ENCODE measurements at places on chromosomes 1 and 21.
A peak's percentile ranks its signal among the peaks of the same experiment; 100 is the strongest.

GRCh38 chr21:39316729-39317128 lies 3.3 kb upstream of the BRWD1 start:
- DNase-seq, result no peak

DNA sequence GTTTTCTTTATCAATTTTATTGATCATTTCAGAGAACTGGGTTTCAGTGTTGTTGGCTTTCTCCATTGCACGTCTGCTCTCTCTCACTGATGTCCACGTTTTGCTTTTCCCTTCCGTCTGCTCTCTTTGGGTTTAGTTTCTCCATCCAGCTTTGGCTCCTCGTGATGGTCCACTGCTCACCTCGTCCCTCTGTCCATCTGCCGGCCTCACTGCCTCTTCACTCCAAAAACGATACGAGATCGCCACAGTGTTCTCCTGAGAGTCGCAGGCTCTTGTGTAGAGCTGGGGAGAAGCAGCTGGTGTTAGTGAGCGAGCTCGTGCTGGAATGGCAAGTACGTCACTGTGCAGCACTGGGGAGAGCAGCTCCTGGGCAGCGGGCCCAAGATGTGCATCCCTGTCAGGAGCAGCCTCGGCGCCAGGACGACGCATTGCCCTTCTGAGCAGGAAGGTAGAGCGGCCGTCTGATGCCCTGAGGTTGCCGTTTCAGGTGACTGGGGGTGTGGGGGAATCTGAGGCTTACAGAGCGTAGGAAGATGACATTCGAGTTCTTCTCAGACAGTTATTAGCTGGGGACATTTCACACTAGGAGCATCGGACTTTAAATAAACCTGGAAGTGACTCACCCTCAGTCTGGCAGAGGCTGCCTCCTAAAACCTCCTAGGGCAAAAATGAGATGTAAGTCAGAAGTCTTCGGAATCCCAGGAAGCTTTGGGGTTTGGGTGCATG lies 31.4 kb upstream of the PCBP3 start:
- no peak for DNase-seq

- DNase-seq, result no peak
Measured at GRCh38 chr1:5617546-5617945, 374.7 kb downstream of the NPHP4 start.

DNA sequence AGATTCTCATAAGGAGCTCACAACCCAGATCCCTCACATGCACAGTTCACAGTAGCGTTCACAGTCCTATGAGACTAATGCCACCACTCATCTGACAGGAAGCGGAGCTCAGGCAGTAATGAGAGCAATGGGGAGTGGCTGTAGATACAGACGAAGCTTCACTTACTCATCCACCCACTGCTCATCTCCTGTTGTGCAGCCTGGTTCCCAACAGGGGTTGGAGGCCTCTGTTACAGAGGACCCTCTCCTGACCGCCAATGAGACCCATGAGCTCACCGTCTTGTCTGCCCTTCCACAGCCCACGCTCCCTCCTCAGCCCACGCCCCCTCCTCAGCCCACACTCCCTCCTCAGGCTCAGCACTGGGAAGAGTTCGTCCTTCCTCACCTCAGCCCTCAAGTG lies 39.6 kb downstream of the RSPH1 start:
- DNase-seq, result no peak

DNA sequence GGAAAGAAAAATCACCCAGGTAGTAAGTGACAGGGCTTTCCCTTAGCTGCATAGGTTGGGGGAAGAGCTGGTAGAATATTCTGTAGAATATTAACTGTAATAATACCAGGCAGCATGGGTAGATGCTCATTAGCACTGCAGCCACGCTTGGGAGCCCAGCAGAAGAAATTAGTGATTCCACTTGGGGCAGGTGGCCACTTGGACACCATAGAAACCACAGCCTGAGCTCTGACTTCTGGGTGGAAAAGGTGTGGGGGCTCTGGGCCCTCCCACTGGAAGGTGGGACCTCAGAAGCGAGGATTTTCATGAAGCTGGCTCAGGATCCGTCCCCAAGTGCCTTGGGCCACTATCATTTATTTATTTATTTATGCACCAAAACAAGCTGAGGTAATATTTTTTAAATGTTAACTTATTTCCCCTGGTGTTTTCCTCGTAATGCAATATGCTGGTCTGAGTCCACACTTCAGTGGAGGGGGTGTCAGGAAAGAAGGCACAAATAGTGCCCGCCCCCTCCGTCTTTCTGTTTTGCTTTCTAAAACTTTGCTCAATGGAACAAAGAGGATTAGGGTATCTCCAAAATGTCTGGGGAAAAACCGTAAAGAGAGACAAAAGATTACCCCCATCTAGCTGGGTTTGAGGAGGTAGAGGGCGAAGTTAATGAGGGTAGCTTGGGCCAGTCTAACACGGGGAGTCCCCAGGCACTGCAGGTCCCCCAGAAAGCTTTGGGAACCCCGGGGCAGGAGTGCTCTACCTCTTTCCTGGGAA lies 75.2 kb upstream of the GADD45A start:
- DNase-seq, result no peak

DNA sequence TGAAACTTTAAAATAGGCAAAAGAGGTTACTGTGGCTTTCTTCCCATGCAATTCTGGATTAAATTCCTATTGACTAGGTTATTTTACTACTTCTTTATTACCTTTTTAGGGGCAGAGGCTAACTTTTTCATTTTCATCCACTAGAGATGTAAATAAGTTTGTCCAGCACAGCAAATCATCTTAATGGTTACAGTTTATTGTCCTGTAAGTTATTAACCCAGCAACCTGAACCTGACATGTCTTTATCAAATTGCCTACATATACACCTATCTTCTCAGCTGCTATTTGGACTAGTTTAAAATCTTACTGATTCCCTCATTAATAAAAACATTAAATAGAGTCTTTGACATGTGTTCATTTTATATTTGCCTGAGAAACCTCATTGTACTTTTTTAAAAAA lies 6.9 kb upstream of the SCYL3 start:
- no peak for DNase-seq

DNA sequence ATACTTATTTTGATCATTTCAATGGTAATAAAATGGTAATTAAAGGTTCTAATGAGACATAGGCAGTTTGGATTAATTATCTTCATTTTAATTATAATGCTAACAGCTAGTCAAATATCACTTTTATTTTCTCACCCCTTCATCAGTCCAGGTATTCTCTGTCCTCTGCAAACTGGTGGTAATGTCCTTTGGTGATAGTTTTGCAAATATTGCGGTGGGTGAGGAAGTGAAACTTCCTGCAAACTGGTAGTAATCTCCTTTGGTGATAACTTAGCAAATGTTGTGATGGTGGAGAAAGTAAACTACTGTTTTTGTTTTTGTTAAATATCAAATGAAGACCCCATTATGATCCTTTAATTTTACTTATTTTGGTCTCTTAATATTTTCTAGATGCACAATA lies 209.0 kb downstream of the AMY1C start:
- DNase-seq, result no peak

DNA sequence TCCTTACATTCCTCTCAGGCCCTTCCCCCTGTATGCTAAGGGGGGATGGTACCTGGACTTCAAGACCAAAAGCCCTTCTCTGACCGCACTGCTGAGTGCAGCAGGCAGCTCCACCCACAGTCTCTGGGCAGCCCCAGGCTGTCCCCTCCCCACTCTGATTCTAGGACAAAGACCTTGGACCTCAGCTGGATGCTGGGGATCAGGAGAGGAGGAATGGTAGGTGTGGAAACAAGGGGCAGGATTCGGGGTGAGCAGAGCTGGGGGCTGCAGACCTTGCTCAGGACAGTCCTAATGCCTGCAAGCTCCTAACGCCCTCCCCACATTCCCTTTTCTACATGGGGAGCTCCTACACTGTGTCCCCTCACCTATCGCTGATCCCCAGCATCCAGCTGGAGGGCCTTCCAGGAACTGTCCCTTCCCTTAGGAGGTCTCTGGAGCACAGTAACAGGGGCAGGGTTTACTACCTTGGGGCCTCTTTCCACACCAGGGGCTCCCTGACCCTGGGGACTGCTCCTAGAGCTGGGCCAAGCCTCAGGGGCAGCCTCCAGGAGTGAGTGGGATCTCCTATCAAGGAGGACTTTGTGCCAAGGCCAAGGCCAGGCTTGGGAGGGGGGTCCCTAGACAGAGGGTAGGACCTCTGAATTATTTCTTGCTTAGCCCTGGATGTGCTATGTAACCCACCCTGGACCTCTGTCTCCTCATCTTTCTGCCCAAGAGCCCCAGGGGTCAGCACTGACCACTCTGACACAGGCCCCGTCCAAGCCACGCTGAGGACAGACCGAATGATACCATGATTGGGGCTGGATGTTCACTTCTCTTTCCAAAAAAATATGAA lies 5.6 kb downstream of the CLDN19 start:
- DNase-seq, result no peak

- no peak for DNase-seq
Measured at GRCh38 chr1:193448682-193449461, 262.5 kb upstream of the B3GALT2 start.

DNA sequence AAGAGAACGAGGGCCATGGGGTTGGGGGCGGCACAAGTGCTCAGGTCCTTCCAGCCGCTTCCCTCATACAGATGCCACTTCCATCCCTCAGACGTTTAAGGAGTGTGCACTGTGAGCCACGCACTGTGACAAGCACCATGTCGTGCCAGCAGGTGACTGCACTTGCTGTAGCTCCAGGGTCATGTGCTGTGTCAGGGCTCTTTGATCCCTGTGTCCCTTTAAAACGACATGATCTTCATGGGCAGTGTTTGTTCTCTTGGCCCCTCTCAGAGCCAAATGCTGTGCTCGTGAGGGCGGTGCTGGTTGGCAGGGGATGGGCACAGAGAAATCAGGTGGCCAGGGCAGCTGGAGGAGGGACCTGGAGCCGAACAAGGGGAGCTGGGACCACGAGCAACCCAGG lies 19.9 kb downstream of the IL10RB start:
- no peak for DNase-seq

DNA sequence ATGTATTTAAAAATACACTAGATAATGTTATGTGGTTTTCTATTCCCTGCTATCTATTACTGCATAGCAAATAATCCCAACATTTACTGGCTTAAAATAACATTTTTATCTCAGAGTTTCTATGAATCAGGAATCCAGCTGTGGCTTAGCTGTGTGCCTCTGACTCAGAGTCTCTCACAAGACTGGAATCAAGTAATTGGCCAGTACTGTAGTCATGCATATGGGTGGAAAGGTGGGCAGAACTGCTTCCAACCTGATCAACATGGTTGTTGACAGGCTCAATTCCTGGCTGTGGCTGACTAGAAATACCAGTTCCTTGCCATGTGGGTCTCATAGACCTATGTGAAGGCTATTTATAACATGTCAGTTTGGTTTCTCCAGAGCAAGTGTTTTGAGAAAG lies 131.8 kb downstream of the PDE4B start:
- DNase-seq, result no peak

GRCh38 chr1:25028587-25028906 lies 98.5 kb upstream of the RUNX3 start:
- no peak for DNase-seq

DNA sequence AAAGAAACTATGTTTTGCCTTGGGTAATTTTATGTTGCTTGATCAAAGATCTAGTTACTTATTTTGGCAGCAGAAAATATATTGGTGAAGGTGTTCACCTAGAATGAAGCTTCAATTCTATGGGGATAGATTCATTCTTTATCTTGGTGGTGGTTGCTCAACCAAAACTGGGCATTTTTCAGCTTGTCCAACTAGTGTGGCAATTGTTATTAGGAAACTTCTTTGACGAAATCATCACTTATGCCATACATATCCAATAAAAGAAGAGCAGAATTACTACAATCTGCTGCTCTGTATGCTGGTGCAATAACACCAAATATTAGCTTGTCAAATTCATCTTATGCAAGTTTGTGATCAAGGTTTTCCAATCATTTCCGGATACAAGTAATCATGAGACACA lies 26.8 kb upstream of the TMPRSS15 start:
- DNase-seq, result no peak

GRCh38 chr1:24150234-24151174 lies 7.6 kb upstream of the IL22RA1 start:
- peak; percentile 87 for DNase-seq

- DNase-seq, result no peak
Measured at GRCh38 chr1:1433804-1434130, 1.7 kb upstream of the VWA1 start.

GRCh38 chr1:236465231-236465958 lies 58.4 kb upstream of the LGALS8 start:
- no peak for DNase-seq
